Right ventricle myocardium superior (tissue), 1 donor: ENCODE measurements at places on chromosomes 12 and 14. TPM values are rescaled to one million over a fixed set of nuclear protein-coding genes. Genes with fewer than 3 reads are reported as not detected.

The GNB3 gene
- total RNA-seq = 2.9 TPM

The SMIM41 gene
- 0.35 TPM for total RNA-seq

The AGAP2 gene
- 6.6 TPM for total RNA-seq

The MBD6 gene
- 25.4 TPM for total RNA-seq

The SCFD1 gene
- total RNA-seq = 35.5 TPM
